Glomerular endothelial cell (primary cell): ENCODE measurements at places on chromosomes 6 and 20. TPM values are rescaled to one million over a fixed set of nuclear protein-coding genes. Genes with fewer than 3 reads are reported as not detected.

SLC17A5 gene
- total RNA-seq = 22.8 and 28.3 TPM in 2 replicates

TBC1D22B gene
- 12.9 and 16.7 TPM in 2 replicates for total RNA-seq

RIPPLY2 gene
- not detected in 2 replicates for total RNA-seq

FITM2 gene
- total RNA-seq = 5.7 and 6.8 TPM in 2 replicates

POPDC3 gene
- 5.0 and 9.7 TPM in 2 replicates for total RNA-seq

HDGFL1 gene
- total RNA-seq = not detected in 2 replicates

CALHM4 gene
- not detected in 2 replicates for total RNA-seq

EDN3 gene
- not detected in 2 replicates for total RNA-seq

STX16 gene
- total RNA-seq = 27.7 and 47.1 TPM in 2 replicates

ULBP2 gene
- 9.7 and 19.0 TPM in 2 replicates for total RNA-seq

PACRG gene
- 0.23 TPM in 1 of 2 replicates, not detected in the other for total RNA-seq

SRSF12 gene
- total RNA-seq = 0.18 and 0.44 TPM in 2 replicates

SEC63 gene
- 25.3 and 25.4 TPM in 2 replicates for total RNA-seq

ABHD16B gene
- total RNA-seq = not detected in 2 replicates

SLC22A1 gene
- not detected in 2 replicates for total RNA-seq

HLA-DRB5 gene
- 0.70 TPM in 1 of 2 replicates, not detected in the other for total RNA-seq

PRKN gene
- total RNA-seq = 0.63 and 0.93 TPM in 2 replicates

ZNF334 gene
- 0.73 and 1.1 TPM in 2 replicates for total RNA-seq

RWDD1 gene
- 25.6 and 34.9 TPM in 2 replicates for total RNA-seq
